ENCODE measurements at places on chromosomes 12 and 14.

DNA sequence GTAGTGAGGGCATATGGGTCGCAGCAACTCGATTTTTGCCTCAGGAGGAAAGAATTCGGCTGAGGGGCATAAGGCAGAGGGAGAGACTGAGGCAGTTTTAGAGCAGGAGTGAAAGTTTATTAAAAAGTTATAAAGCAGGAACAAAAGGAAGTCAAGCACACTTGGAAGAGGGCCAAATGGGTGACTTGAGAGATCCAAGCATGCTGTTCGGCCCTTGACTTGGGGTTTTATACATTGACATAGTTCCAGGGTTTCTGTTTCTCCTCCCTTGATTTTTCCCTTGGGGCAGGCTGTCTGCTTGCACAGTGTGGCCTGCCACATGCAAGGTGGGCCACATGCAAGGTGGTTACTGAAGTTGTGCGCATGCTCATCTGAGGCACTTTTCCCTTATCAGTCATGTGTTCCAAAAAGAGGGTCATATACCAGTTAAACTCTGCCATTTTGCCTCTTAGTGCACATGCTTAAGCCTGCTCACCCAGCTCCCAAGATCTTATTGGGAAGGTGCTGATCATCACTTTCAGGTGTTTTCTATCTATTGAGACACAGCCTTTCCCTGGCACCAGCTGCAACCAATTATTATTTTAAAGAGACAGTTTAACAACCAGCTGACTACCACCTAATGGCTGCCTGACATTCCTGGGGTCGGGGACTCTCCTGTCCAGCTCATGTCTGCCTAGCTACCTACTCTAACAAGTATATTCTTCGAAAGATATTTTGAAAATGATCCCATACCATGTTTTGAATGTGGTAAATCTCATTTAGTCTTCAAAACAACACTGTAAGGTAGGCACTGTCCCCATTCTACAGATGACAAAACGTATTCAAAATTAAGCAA lies 19.9 kb downstream of the PTGER2 start:
- DNase-seq, result peak; percentile 46

DNA sequence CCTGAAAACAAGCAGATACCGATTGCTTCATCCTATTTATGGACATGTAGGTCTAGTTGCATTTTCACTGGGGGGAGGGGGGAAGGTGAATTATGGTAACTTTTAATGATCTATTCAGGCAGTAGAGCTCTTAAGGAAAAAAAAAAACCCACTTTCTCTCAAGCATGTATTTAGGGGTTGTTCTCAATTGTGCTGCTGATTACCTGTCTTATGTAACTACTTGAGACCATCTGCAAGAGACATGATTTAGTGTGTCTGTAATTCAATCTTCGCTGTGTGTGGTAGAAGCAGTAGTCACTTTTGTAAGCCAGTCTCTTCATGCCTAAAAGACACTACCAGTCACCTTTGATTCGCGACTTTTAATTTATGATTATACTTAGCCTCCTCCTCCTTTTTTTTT lies 8.9 kb downstream of the CALM1 start:
- DNase-seq, result no peak

DNA sequence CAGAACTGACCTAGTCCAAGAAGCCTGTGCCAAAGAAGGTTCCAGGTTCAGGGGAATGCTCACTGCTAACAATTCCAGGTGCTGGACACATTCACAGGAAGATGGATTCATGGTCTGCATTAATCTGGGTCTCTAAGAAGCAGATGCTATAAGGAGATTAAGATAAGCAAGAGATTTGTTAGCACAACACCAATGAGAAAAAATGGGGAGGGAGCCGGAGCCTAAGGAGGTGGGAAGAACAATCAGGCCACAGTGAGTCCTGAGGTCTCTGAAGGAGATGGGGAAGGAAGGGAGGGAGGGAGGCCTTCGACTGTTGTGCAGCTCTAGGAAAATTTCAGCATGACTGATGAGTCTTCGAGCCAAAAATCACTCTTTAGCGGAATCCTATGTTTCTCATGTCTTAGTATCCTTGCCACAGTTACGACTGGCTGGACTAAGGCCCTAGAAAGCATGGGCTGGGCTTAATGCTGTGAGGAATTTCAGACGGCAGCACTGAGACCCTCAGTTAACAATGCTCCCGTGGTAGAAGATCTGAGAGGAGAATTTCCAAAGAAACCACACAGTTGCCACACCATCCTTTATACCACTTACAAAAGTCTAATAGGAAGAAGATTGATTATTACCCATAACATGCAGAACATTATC lies 31.5 kb upstream of the PTGDR start:
- no peak for DNase-seq

DNA sequence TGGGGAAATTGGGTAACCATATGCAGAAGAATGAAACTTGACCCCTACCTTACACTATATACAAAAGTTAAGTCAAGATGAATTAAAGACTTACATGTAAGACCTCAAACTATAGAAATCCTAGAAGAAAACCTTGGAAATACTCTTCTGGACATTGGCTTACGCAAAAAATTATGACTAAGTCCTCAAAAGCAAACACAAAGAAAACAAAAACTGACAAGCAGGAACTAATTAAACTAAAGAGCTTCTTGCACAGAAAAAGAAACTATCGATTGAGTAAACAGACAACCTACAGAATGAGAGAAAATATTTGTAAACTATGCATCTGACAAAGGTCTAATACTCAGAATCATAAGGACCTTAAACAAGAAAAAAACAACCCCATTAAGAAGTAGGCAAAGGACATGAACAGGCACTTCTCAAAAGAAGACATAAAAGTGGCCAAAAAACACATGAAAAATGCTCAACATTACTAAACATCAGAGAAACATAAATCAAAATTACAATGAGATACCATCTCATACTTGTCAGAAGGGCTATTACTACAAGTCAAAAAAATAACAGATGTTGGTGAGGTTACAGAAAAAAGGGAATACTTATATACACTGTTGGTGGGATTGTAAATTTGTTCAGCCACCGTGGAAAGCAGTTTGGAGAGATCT lies 37.0 kb upstream of the CFAP54 start:
- DNase-seq, result no peak

DNA sequence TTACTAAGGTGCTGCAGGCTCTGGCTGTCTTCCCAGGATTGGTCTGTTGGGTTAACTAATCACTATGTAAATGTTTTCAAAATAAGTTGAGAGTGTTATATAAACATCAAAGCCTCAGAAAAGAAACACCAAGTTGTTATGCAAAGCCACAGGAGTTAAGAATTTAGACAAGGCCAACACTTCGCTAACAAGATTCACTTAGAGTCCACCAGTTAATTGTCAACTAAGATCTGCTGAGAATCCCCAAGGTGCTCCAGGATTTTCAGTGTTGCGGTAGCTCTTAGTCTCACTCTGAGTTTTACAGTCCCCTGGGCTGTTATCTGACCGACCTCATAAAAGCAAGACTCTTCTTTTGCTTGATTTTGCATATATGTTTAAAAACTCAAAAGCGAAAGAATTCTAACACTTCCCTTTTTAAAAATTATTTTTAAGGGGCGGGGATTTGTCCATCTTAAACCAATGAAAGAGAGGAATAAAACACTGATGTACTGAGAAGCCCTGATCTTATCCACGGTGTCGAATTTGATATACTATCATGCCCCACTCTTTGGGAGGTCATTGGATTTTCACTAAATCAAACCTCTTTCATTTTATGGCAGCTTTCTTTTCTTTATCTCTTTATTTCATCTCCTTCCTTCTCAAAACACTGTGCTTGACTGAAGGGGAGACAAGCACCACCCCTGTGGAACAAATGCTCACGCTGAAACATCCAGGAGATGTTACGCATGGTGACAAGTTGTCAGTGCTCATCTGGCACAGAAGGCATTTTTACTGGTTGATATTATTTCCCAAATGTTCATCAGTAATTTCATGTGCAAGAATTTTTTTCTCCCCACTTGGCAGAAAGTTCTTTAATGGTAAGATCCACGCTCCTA lies 7.0 kb downstream of the NIN start:
- DNase-seq, result no peak

DNA sequence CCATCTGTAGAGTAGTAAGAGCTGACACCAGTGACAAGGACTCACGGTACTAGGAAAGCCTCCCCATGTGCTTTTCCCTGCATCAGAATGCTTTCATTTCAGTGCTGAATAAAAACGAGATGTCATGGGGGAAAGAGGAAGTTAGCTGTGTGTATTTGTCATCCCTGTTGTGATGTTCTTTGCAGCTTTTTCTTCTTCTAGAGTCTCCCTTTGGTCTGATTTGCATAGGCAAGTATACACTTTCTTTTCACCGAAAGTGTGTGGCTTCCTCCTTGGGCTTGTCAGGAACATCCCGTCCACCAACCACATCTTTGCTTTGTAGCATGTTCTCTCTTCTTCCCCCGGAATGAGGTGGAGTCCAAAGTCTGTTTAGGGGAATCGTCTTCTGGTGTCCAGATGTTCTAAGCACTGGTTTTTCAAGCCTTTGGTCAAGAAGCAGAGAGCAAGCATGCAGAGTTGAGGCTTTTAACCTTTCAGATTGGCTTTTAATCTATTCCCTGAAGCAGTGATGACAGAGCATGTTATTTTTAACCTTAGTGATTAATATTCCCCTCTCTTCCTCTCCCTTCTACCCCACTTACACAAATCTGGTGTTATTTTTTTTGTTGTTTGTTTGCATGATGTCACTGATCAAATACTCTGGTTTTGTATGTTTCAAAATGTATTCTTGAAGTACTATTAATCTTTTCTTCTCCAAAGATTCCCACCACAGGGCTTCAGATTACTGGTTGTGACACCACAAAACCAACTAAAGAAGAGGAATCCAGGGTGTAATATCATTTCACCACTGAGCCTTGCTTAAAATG lies 163.4 kb downstream of the SAMD4A start:
- peak; percentile 28 for DNase-seq

GRCh38 chr12:11953523-11953922 lies 117.2 kb upstream of the BCL2L14 start:
- no peak for DNase-seq

DNA sequence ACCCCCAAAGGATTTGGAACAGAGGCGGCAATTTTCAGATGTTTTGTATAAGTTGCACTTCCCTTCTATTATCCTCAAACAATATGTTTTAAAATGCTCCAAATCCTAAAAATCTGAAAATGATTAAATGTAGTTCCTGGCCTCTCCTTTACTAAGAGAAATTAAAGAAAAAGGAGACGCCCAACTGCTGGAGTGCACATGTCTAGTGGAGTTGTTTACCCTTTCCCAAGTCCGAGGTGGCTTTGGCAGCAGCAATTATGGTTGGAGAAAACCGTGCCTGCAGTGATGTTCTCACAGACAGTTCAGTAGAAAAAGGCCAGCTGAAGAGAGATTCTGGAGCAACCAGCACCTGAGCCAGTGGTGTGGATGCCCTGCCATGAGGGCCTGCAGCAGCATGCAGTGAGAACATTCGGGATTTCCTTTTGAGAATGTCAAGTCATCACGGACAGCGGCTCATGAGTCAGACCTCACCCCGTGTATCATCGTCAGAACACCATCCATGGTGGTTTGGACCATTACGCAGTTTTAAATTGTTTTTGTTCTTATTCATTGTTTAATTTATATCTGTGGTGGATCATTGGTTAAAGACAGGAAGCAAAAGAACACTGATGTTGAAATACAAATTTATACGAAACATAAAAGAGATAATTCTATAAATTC lies 179.0 kb upstream of the KRR1 start:
- DNase-seq, result no peak

- no peak for DNase-seq
These were observed 8.2 kb upstream of the MIS18BP1 start for GRCh38 chr14:45261209-45261608.

- no peak for DNase-seq
These were observed 332.6 kb downstream of the AEBP2 start for GRCh38 chr12:19771858-19772257.

GRCh38 chr12:58479401-58479800 lies 440.9 kb downstream of the LRIG3 start:
- no peak for DNase-seq

DNA sequence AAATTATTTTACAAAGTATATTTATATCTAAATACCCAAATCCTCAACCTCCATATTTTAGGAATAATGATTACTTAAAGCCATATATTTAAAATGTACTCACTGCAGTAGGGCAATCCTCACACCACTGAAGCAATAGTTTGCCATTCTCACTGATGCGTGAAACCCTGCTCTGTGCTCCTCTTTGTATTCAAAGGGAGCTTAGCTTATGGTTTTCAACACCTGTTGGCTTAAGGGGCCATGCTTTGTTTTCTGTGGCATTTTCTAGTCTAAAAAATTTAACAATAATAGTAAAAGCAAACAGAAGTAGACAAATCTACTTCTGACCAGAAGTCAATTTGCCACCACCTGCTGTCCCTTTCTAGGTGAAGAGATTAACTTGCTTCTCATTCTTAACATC lies 294.6 kb downstream of the FLRT2 start:
- no peak for DNase-seq

DNA sequence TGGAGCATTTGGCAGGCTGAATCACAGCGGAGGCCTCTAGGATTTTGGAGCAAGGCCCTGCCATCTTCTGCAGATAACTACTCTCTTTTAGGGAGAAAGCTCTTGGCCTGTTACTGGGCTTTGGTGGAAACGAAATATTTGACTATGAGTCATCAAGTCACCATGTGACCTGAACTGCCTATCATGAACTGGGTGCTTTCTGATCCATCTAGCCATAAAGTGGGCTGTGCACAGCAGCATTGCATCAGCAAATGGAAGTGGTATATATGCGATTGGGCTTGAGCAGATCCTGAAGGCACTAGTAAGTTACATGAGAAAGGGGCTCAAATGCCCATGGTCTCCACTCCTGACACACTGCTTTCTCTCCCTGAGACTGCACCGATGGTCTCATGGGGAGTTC lies 21.1 kb downstream of the GYS2 start:
- DNase-seq, result no peak

GRCh38 chr12:13404631-13405473 lies 208.3 kb downstream of the EMP1 start:
- no peak for DNase-seq

DNA sequence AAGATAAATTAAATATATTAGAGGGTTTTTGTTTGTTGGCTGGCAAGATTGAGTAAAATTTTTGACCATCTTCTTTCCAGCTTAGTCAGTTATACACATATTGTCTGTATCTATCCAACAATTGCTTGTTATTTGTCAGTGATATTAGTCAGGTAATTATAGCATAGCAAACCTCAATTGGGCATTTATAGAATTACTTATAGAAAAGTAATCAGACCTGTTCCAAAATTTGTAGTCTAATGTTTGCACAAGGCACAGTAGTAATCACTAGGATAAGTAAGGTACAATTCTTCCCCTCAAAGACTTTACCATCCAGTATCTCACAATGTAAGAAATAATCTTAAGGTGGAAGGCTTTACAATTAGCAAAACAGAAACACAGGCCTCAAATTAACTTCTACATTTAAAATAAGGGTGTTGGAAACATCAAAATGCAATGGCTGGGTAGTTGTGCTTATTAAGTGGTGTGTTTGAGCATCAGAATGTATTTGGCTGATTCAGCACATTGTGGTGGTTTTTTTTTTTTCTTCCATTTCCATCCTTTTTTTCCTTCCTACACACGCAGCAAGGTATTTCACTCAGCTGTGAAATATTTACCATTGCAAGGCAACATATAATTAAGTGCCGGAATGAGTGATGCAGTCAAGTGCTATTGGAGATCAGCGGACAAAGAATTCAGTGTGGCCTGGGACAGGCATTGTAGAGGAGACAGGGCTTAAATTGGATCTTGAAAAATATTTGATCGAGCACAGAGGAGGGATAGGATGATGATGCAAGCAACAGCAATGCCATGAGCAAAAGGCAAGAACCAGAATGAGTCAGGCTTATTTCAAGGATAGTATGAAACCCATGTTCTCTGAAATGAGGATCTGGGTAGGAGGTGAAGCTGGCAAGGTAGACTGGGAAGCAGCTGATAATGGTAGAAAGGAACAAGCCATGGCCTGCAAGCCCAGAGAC lies 178.2 kb downstream of the AKAP6 start:
- DNase-seq, result no peak

All from lung microvascular endothelial cell (primary cell).